ENCODE measurements at places on chromosomes 6 and 20.

DNA sequence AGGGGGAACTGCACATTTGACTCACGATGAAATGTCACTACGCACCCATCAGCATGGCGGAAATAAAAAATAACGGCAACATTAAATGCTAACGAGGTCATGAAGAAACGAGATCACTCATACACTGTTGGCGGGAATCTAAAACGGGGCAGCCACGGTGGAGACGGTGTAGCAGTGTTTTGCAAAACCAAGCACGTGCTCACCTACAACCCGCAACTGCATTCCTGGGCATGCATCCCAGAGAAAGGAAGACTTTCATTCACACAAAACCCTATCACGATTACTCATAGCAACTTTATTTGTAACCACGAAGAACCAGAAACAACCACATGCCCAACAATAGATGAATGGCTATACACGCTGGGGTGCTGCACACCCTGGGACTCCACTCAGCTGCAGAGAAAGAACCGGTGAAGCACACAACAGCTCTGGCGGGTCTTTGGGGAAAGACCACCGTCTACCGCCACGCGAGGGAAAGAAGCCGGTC lies 77.0 kb downstream of the YTHDF1 start:
- no peak overlapping the region for H3K27ac ChIP-seq
- H3K27me3 ChIP-seq: no peaks in the 10 kb centered on the region
- no peak for DNase-seq
- no peak overlapping the region for H3K4me3 ChIP-seq
- no peaks in the 10 kb centered on the region for H3K4me1 ChIP-seq

GRCh38 chr20:23018941-23019340 lies 16.2 kb upstream of the SSTR4 start:
- no peak overlapping the region for H3K4me3 ChIP-seq
- no peaks in the 10 kb centered on the region for H3K27me3 ChIP-seq
- no peak for DNase-seq
- no peaks in the 10 kb centered on the region for H3K36me3 ChIP-seq

DNA sequence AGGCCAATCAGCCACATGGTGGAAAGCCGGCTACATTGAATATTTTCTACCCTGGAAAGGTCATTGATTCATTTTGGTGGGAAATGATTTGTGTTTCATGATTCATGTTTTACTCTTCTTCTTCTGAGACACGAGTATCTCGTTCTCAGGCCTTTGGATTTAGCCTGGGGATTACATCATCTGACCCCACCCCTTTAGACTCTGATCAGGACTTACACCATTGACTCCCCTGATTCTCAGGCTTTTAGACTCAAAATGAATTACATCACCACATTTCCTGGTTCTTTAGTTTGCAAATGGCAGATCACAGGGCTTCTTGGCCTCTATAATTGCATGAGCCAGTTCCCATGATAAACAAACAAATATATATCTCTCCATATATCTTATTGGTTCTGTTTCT lies 228.8 kb downstream of the ADGRG6 start:
- H3K27me3 ChIP-seq: no peaks in the 10 kb centered on the region
- no peak for DNase-seq
- no peak overlapping the region for H3K4me3 ChIP-seq
- H3K4me1 ChIP-seq: no peaks in the 10 kb centered on the region

- DNase-seq: no peak
- H3K27me3 ChIP-seq: no peaks in the 10 kb centered on the region
- H3K4me1 ChIP-seq: no peaks in the 10 kb centered on the region
- no peaks in the 10 kb centered on the region for H3K36me3 ChIP-seq
These were observed 190.5 kb upstream of the HEY2 start for GRCh38 chr6:125558907-125559306.

- H3K27ac ChIP-seq: no peak overlapping the region
- no peaks in the 10 kb centered on the region for H3K36me3 ChIP-seq
- DNase-seq: no peak
- no peak overlapping the region for H3K4me3 ChIP-seq
- peaks cover 21% of the 10 kb centered on the region for H3K27me3 ChIP-seq
These were observed 100.8 kb downstream of the CAP2 start for GRCh38 chr6:17494177-17494576.

GRCh38 chr6:154458565-154459470 lies 51.7 kb downstream of the CNKSR3 start:
- peaks cover 2% of the 10 kb centered on the region for H3K27me3 ChIP-seq
- no peaks in the 10 kb centered on the region for H3K4me1 ChIP-seq
- no peak overlapping the region for H3K27ac ChIP-seq
- H3K36me3 ChIP-seq: no peaks in the 10 kb centered on the region
- H3K4me3 ChIP-seq: no peak overlapping the region

DNA sequence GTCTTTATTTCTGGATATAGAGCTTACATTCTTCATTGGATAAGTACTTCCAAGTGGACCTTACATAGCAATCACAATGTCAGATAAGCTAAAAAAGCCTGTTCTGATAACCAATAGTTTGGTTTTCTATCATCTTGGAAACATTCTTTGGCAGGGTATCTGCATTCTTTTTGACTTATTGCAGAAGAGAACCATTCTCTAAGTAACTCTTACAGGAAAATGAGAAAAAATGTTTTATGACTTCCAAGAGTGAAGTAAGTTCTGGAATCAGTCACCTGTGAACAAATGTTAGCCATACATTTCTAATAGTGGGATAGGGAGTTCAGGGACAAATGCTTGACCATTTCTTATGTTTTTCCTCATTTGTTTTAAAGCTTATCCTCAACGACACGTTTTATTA lies 564.0 kb downstream of the CD109 start:
- no peak for DNase-seq
- H3K27ac ChIP-seq: no peak overlapping the region
- H3K36me3 ChIP-seq: no peaks in the 10 kb centered on the region
- no peaks in the 10 kb centered on the region for H3K4me1 ChIP-seq
- no peak overlapping the region for H3K4me3 ChIP-seq

GRCh38 chr6:37190159-37190535 lies 20.2 kb downstream of the PIM1 start:
- H3K4me3 ChIP-seq: peak overlapping the region; percentile 35
- peak; percentile 25 for DNase-seq
- H3K27me3 ChIP-seq: no peaks in the 10 kb centered on the region
- peak overlapping the region; percentile 81 for H3K27ac ChIP-seq

- peaks cover 7% of the 10 kb centered on the region for H3K4me1 ChIP-seq
- H3K27me3 ChIP-seq: no peaks in the 10 kb centered on the region
- no peak overlapping the region for H3K4me3 ChIP-seq
- H3K27ac ChIP-seq: peak overlapping the region; percentile 12
These were observed 19.3 kb upstream of the COX7A2 start for GRCh38 chr6:75262716-75263400.

DNA sequence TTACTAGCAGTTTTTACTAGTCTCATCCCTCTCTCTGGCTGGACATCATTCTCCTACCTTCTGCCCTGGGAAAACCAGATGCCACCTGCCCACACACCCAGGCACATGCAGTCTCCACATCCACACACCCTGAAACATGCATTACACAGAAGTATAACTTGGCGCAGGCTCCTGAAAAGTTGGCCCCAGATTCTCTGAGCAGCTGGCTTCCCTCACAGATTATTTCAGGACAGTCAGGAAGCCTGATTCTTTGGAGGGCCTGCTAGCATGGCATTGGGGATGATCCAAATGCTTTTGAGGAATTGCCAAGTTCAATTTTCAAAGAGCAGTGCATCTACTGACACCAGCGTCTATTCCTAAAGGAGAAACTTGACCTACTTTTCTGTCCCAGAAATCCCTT lies 27.8 kb upstream of the KIF16B start:
- H3K27ac ChIP-seq: no peak overlapping the region
- no peak for DNase-seq
- peaks cover 6% of the 10 kb centered on the region for H3K27me3 ChIP-seq
- no peak overlapping the region for H3K4me3 ChIP-seq
- no peaks in the 10 kb centered on the region for H3K4me1 ChIP-seq

GRCh38 chr6:13511913-13512717 lies 24.7 kb upstream of the GFOD1 start:
- H3K27me3 ChIP-seq: peaks cover 7% of the 10 kb centered on the region
- H3K4me1 ChIP-seq: no peaks in the 10 kb centered on the region
- no peak overlapping the region for H3K27ac ChIP-seq

DNA sequence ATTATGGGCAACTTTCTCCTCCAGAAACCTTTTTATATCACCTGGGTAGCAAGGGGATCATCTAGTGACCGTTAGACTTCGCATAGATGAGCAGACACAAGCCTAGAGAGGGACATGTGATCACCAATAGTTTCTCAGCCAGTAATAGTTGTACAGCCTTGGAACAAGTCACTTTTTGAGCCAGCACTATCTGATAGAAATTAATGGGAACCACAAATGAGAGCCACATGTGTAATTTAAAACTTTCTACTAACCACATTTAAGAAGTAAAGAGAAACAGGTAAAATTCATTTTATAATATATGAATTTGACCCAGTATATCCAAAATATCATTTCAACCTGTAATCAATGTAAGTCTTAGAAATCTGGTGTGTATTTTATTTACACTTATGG lies 592 bp upstream of the CTNNBL1 start:
- peaks cover 5% of the 10 kb centered on the region for H3K36me3 ChIP-seq
- no peak for DNase-seq
- H3K27ac ChIP-seq: peak overlapping the region; percentile 93
- peak overlapping the region; percentile 95 for H3K4me3 ChIP-seq
- peaks cover 23% of the 10 kb centered on the region for H3K4me1 ChIP-seq

DNA sequence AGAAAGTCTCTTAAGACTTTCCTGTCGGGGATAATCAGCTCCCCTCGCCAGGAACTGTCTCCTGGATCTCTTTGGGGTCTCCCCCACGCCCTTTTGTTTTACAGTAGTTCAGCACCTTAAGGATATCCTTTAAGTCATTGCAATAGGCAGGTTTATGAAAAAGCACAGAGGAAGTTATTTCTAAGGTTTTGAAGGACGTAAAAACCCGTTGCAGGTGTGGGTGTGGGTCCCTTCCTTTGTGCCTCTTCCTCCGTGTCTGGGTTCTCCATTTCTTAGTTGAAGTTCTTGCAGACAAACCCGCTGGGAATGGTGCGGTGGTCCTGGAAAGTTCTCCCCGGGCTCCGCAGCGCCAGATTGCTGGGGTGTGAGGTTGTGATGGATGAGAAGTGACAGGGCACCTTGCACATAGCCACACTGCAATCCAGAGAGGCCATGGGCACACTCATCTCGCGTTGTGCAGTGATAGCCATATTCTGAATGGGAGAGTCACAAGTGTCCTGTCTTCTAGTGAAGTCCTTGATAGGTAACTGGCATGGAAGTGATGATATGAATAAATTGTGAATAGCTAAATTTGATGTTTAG lies 65.2 kb downstream of the GTF2H5 start:
- H3K36me3 ChIP-seq: peaks cover 4% of the 10 kb centered on the region
- H3K27me3 ChIP-seq: peaks cover 12% of the 10 kb centered on the region
- H3K4me1 ChIP-seq: peaks cover 19% of the 10 kb centered on the region
- H3K27ac ChIP-seq: peak overlapping the region; percentile 70
- no peak for DNase-seq
- H3K4me3 ChIP-seq: peak overlapping the region; percentile 85

- no peak overlapping the region for H3K4me3 ChIP-seq
- peaks cover 17% of the 10 kb centered on the region for H3K4me1 ChIP-seq
- H3K27me3 ChIP-seq: no peaks in the 10 kb centered on the region
- peaks cover 34% of the 10 kb centered on the region for H3K36me3 ChIP-seq
- no peak for DNase-seq
- no peak overlapping the region for H3K27ac ChIP-seq
These were observed 15.9 kb downstream of the CPNE1 start for GRCh38 chr20:35648836-35649235.

- DNase-seq: no peak
- peak overlapping the region; percentile 13 for H3K27ac ChIP-seq
- H3K27me3 ChIP-seq: no peaks in the 10 kb centered on the region
- H3K36me3 ChIP-seq: peaks cover 46% of the 10 kb centered on the region
These were observed 49.5 kb downstream of the KCNS1 start for GRCh38 chr20:45051204-45052060.

DNA sequence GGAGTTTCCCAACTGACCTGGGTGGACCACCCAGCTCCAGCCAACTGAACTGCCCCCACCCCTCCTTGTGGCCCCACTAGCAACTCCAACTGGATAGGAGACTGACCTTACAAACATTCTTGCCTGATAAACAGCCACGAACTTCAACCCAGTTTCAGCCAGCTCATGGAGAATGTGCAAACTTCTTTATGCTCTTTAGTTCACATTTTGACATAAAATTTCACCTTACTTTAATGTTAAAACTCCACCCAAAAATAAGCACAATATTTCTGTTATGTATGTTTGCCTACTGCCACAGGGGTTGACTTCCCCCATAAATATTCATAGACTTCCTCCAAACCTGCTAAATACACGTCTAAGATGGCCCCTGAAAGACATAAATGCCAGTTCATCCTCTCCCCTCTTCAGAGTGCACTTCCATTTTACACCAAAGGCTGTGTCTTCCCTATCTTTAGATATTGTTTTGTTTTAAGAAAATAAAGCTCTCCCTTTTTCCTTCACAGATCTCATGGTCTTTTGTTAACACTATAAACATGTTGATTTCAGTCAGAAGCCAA lies 643.7 kb downstream of the EPM2A start:
- H3K4me3 ChIP-seq: no peak overlapping the region
- no peaks in the 10 kb centered on the region for H3K36me3 ChIP-seq
- H3K27ac ChIP-seq: no peak overlapping the region
- H3K27me3 ChIP-seq: no peaks in the 10 kb centered on the region
- DNase-seq: no peak
